ENCODE measurements at places on chromosomes 4 and X.
A peak's percentile ranks its signal among the peaks of the same experiment; 100 is the strongest.

GRCh38 chr4:110620691-110621327 is 2.1 kb downstream of the PITX2 start:
- DNase-seq = no peak

- DNase-seq = no peak
These were observed 3.4 kb upstream of the USP53 start for GRCh38 chr4:119209077-119209476.

DNA sequence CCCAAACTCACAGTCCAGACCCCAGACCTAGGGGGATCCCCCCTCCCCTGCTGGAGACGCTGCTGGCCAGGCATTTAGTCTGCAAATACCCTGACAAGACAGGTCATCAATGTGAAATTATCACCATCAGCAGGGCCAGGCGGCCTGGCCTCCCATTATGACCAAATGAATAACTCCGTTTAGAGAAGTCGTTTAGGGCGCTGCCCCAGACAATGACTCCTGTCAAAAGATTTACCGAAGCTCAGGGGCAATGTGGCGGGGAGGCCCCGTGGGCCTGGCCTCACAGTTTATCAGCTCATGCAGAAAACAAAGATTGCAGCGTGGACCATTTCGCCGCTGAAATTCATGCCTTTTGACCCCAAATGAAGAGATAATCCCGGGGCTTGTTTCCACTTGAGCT is 76.5 kb downstream of the HMX1 start:
- no peak for DNase-seq

- no peak for DNase-seq
These were observed 44.7 kb downstream of the OSTC start for GRCh38 chr4:108695062-108695461.

DNA sequence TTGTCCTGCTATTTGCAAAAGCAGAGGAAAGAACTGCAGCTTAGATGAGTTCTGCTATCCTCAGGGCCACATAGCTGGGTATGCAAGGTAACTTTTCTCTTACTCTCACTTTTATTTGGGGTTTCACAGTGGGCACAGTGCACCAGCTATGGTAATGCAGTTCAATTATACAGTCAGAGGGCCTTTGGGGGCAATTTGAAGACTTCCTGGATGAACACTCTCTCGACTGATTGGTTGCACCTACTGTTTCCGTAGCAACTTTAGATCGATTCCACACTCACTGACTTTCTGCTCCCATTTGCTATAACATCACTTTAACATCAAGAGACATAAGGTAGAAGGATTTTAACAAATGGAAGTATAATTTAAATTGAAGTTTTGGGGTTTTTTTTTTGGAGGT is 128.6 kb downstream of the SLC39A8 start:
- no peak for DNase-seq

- DNase-seq = no peak
These were observed 6.0 kb downstream of the PCDH7 start for GRCh38 chr4:30726090-30726675.

- DNase-seq = peak; percentile 5
These were observed 2.9 kb downstream of the HPGDS start for GRCh38 chr4:94339779-94340178.

GRCh38 chr4:5785806-5786680 is 75.0 kb downstream of the EVC start:
- no peak for DNase-seq

DNA sequence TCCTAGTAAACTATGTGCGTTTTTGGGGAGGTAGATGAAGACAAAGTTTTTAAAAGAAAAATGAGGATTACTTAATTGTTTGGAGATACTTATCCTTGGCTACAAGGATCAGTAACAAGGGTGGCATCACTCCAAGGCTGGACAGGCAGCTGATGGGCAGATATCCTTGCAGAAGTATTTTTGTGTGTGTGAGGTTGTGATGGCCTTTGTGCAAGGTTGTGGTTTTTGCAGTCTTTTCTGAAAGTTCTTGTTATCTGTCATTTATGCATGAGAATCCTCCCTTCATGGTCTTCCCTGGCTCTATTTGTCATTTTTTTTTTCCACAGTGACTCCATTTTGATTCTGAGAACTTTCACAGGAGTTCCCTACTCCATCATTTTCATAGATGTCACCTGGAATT is 96.0 kb upstream of the C1GALT1C1 start:
- DNase-seq = no peak

DNA sequence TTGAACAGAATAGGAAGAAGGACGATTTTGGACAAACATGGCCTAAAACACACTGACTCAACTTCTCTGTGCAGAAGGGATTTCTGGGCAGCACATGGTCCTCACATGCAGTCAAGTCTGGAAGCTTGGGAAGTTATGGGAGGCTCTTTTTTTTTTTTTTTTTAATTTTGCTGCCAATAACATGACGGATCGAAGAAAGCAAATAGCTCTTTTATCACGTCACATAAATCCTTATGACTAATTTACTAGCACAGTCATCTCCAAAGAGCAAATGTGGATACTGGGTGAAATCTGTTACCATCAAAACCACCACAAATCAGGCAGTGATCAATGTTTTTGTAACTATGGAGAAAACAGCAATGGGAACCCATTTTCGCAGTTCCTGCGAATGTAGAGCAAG is 193.3 kb upstream of the FAM9B start:
- no peak for DNase-seq

DNA sequence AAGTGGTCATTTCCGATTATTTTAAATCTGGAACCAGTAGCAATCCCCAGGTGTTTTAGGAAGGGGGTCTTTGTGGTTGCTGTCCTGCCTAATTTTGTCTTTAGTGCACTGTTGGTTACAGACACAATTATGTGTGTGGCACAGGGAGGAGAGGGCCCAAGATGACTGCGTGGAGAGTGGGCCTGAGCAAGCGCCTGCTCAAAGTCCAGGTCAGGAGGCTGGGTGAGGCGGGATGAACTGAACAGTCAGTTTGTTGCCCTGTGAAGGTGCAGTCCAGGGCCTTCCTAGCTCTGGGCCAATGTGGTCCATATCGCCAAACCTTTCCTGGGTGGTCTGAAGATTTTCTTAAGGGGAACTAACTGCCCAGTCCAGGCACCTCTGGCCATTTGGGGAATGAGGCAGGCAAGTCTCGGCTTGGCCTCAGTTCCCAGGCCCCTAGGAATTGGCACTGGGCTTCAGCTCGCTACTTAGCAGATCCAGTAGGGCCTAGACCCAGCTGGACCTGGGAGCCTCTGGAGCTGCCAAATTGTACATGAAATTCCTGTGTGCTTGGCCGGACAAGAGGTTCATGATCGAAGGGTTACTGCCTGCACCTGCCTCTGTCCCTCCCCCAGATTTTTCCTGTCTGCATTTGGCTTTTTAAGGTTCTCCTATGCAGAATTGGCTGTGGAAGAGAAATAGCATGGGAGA is 47.6 kb downstream of the ANAPC4 start:
- no peak for DNase-seq

- no peak for DNase-seq
These were observed 197.6 kb upstream of the FAM9B start for GRCh38 chrX:9231491-9231890.

- no peak for DNase-seq
These were observed 330.1 kb upstream of the RPS6KA3 start for GRCh38 chrX:20596856-20597255.

- DNase-seq = no peak
These were observed 2.8 kb downstream of the UPRT start for GRCh38 chrX:75276666-75277065.

GRCh38 chrX:134407065-134407376 is 52.9 kb upstream of the HPRT1 start:
- no peak for DNase-seq

DNA sequence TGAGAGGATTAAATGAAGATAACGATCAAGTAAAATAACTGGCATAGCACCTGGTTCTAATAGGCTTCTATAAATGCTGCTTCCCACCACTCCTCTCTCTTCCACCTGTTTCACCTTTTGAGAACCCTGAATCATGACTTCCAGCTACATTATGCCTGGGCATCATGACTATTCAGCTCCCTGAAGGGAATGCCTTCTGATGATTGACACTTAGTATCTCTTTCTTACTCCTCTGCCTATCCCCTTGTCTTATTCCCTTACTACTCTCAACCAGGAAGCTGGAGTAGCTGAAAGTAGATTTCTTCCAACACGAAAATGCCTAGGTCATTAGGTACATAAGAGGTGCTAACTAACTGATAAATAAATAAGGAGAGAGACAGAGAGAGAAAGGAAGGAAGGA is 24.7 kb upstream of the CXCL8 start:
- no peak for DNase-seq

DNA sequence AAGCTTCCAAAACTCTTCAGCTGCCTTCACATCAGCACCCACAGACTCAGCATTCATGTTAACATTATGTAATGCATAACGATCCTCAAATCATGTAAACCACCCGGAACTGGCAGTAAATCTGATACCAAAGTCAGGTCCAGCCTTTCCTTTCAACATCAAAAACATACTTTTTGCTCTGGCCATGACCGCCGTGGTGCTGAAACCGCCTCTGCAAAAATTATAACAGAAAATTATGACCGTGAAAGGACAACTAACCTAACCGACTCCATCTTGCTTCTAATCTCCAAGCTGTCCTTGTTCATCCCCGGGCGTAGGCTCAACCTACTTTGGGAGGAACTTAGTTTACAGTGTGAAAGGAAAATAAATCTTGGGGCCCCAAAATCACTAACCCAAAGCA is 51.6 kb downstream of the TRMT44 start:
- no peak for DNase-seq

DNA sequence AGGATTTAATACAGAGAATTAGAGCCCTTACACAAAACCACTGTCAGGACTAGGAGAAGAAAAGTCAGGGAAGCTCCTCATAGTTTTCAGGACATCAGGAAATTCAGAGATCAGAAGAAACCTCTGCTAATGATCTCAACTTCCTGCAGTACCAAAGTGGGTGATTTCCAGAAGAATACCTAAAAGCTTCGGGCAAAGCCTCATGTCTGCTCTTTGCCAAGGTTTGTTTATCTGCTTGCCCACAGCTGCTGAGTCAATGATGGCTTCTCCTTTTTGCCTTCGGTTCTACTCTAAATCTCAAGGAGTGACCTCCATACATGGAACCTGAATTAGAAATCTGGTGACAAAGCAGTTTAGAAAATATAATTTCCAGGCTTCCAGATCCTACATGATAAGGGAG is 68.4 kb downstream of the USP38 start:
- no peak for DNase-seq

DNA sequence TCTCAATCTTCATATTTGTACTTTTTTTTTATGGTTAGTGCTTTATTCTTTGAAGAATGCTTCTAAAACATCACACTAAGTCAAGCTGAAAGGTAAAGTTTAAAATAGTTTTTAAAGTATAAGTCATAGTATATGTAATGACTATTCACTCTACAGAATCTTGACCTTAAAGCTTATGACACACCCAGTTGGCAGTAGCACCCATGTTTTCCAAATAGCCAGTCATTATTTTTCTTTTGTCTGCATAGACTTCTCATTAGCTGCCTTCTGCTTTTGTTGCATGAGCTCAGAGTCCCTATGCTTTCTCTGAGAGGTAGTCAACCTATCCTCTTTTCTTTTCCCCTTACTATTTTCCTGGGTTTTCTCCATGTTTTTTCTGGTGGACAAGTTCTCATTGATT is 231.5 kb downstream of the PCDH18 start:
- DNase-seq = no peak

DNA sequence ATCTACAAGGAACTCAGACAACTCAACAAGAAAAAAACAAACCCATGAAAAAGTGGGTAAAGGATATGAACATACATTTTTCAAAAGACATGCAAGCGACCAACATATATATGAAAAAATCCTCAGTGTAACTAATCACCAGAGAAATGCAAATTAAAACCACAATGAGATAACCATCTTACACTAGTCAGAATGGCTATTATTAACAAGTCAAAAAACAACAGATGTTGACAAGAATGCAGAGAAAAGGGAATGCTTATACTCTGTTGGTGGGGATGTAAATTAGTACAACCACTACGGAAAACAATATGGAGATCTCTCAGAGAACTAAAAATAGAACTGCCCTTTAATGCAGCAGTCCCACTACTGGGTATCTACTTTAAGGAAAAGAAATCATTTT is 12.1 kb downstream of the NIPAL1 start:
- DNase-seq = no peak

DNA sequence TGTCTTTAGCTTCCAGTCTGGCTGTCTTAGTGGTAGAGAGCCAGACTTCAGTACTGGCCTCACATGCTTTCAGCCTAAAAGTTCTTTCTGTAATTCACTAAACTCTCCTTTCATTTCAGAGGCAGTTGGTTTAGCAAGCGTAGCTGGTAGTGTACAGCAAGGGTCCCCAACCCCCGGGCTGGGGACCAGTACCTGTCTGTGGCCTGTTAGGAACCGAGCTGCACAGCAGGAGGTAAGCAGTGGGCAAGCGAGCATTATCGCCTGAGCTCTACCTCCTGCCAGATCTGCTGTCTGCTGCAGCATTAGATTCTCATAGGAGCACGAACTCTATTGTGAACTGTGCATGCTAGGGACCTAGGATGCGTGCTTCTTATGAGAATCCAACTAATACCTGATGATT is 72.0 kb downstream of the QRFPR start:
- no peak for DNase-seq

DNA sequence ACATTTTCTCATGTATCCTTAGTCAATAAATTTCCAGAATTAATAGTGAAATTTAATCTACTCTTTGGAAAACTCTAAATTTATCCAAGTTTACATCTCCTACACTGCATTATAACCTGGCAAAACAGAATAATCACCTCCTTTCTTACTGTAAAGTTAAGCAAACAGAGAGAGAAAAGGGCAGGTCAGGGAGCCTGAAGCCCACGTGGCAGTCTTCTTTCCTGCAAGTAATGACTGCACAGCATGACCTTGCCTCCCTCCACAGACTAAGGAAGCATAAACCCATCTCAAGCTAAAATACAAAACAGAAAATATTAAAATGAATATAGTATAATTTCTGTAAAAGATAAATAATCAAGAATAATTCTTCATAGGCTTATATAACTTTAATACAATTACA is 1153.0 kb downstream of the C4orf33 start:
- DNase-seq = no peak

GRCh38 chr4:157751631-157752030 is 421.2 kb downstream of the GASK1B start:
- no peak for DNase-seq

- no peak for DNase-seq
These were observed 3.5 kb upstream of the PDLIM3 start for GRCh38 chr4:185538806-185539205.

GRCh38 chr4:101309925-101310324 is 37.4 kb downstream of the PPP3CA start:
- DNase-seq = no peak

GRCh38 chrX:40448793-40449192 is 132.0 kb upstream of the ATP6AP2 start:
- DNase-seq = no peak

GRCh38 chrX:32871636-32872035 is 339.7 kb downstream of the DMD start:
- no peak for DNase-seq

DNA sequence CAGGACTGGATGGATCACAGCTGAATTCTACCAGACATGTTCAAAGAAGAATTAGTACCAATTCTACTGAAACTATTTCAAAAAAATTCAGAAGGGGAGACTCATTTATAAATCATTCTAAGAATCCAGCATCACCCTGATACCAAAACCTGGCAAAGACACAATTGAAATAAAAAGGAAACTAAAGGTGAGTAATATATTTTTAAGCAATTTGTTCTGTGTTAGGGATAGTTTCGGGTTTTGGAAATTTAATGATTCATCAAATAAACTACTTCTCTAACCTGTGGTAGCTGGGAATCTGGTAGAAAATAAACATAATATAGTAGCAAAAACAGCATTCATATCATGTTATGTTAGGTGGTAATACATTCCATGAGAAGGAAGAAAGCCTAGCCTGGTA is 662.2 kb upstream of the BOD1L1 start:
- no peak for DNase-seq

- no peak for DNase-seq
These were observed 63.1 kb downstream of the SORCS2 start for GRCh38 chr4:7255488-7255881.

GRCh38 chr4:8726344-8726851 is 133.8 kb downstream of the CPZ start:
- DNase-seq = no peak
